ENCODE measurements at places on chromosomes 12 and 14. TPM values are rescaled to one million over a fixed set of nuclear protein-coding genes. Genes with fewer than 3 reads are reported as not detected.

PRR4 gene
- total RNA-seq = 2.0 TPM

DYNLL1 gene
- 228 TPM for total RNA-seq

AACS gene
- 46.5 TPM for total RNA-seq

ADCY4 gene
- total RNA-seq = 0.66 TPM

MIP gene
- not detected for total RNA-seq

Data from placental pericyte (primary cell).